Left kidney (tissue), 8 donors: ENCODE measurements at places on chromosomes 11 and 22. TPM values are rescaled to one million over a fixed set of nuclear protein-coding genes. Genes with fewer than 3 reads are reported as not detected.

The TIMP3 gene
- 121 TPM for polyA plus RNA-seq

The MMP11 gene
- 13.3 TPM for polyA plus RNA-seq

The KDM4E gene
- 0.47 TPM for polyA plus RNA-seq

The OR8D4 gene
- polyA plus RNA-seq = not detected

The CELF1 gene
- 136 TPM for polyA plus RNA-seq

GRCh38 chr11:72831521-72832300 lies 17.5 kb downstream of the ATG16L2 start:
- peak; percentile 74 for DNase-seq

DNA sequence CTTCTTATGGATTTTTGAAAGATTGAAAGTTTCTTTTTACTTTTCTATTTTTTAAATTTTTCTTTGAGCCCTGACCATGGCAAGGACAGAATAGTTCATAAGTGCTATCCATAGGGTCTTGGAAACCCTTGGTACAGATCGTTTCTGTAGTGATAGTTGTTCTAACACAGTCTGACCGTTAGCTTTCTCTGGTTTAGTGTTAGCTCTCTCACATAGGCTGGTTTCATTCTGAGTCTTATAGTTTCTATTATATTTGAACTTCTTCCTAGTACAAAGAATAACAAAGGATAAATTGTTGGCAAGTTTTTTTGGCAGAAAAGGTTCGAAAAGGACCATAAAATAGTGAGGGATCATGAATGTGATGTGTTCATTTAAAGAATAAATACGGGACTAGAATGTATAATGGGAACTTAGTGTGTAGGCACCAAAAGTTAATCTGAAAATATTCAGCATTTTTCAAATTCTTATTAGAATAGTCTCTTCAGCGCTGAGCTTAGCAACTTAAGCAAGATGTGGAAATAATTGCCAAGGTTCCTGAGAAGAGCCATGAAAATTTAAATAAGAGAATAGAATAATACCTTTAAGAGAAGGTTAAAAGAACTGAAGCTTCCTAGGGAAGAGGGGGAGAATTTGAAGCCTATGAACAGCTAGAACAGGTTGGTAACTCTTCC lies 24.1 kb downstream of the FDX1 start:
- DNase-seq = no peak

- DNase-seq = no peak
Measured at GRCh38 chr22:44049486-44050231, 25.6 kb downstream of the PARVB start.

DNA sequence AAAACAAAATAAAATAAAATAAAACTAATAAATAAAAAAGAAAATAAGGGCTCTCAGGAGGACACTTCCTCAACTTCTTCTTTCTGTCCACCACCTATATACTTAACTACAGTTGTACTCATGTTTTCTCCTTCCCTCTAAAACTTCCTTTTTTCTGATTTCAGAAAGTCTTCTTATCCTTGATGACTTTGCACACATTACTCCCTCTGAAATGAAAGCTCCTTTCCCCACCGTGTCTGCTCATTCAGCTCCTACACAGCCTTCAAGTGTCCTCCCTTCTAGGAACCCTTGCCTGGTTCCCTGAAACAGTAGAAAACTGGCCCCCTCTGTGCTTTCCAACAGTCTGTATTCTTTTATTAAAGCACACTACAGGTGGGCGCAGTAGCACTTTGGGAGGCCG lies 18.3 kb upstream of the DDX17 start:
- no peak for DNase-seq

DNA sequence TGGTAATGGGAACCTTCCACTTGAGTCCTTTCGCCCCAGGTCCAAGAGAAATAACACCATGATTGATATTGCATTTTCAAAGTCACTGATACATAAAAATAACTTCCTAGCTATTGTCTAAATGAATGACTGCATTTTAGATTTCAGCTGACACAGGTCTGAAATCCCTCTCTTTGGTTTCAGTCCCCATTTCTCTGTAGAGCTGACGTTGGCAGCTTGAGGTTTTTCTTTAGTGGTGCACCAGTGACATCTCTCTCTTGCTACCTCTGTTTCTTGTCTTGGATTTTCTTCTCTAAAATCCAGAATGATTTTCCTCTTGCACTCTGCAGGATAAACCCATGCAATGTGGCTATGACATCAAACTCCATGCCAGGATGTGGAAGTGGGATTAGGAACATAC lies 31.7 kb upstream of the SORL1 start:
- no peak for DNase-seq

DNA sequence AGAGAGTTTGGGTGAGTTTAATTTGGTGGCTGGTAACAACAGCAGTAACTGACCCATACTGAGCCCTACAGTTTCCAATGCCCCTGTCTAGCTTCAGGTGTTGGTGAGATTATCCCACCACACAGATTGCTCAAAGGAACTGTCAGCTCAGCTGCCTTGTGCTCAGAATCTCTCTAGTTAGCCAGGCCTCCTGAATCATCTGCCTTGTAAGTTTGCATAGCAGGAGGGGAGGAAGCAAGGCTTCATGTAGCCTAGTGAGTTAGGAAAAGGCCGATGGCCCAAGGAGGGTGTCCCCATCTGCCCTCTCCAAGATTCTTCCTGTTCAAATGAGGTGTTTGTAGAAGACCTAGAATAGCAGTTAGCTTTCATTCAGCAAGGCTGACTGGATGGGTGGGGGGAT lies 74.3 kb downstream of the MICAL2 start:
- no peak for DNase-seq

- DNase-seq = no peak
Measured at GRCh38 chr11:91986218-91986617, 238.4 kb upstream of the FAT3 start.

GRCh38 chr22:50436015-50436830 lies 38.6 kb downstream of the SBF1 start:
- no peak for DNase-seq

- no peak for DNase-seq
Measured at GRCh38 chr22:50730013-50730891, 7.8 kb upstream of the ACR start.

DNA sequence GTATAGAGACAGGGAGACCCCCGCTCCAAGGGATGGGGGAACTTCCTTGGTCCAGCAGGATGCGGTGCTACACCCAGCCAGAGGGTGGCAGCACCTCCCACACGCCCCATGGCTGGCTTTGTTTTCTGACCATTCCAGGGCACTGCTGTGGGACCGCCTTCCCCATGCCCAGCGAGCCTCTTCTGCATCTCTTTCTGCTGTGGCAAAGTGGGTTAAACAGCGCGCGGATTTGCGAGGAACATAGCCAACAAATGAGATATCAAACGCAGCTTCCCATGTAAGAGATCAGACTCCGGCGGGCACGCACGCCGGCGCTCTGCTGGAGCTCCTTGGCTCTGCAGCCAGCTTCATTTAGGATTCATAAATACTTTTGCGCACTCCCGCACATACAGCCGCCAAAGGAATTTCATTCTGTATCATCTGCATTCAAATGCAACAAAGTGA lies 485.8 kb upstream of the CADM1 start:
- DNase-seq = no peak

- peak; percentile 49 for DNase-seq
Measured at GRCh38 chr22:39655831-39656230, 85.3 kb downstream of the CACNA1I start.

DNA sequence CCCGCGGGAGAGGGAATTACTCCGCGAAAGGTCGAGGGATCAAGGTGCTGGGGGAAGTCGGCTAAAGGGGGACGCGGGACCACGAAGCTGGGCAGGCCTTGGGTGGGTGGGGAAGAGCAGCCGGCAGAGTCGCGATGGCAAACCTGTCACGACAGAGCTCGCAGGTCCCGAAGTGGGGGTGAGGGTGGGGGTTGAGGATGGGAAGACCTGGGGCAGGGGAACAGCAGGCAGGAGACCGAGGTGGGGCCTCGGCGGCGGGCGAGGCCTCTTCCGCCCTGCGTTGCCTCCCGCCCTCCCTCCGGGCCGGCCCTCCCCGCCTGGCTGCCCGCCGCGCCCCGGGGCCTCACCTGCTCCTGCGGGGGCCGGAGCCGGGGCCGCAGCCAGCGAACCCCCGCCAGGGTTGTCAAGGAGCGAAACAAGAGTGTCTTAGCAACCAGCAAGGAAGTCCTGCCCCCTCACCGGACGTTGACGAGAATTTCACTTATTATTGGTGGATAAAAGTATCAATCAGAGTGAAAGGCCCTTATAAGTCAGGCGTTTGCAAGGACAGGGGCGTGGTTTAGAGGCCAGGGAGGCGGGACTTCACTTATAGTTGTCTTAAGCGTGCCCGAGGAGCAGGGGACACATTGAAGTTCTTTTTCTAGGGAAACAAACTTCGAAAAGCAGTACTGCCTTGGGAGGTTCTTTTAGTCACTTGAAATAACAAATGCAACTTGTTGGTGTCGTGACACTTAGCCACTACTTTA lies at the start of gene DNAL4:
Gene DNAL4 (minus strand): TSS at position 423 of the 746 bp plus-strand sequence. CDS start 11,412 bp downstream, outside the sequence.
- DNase-seq = peak; percentile 99

DNA sequence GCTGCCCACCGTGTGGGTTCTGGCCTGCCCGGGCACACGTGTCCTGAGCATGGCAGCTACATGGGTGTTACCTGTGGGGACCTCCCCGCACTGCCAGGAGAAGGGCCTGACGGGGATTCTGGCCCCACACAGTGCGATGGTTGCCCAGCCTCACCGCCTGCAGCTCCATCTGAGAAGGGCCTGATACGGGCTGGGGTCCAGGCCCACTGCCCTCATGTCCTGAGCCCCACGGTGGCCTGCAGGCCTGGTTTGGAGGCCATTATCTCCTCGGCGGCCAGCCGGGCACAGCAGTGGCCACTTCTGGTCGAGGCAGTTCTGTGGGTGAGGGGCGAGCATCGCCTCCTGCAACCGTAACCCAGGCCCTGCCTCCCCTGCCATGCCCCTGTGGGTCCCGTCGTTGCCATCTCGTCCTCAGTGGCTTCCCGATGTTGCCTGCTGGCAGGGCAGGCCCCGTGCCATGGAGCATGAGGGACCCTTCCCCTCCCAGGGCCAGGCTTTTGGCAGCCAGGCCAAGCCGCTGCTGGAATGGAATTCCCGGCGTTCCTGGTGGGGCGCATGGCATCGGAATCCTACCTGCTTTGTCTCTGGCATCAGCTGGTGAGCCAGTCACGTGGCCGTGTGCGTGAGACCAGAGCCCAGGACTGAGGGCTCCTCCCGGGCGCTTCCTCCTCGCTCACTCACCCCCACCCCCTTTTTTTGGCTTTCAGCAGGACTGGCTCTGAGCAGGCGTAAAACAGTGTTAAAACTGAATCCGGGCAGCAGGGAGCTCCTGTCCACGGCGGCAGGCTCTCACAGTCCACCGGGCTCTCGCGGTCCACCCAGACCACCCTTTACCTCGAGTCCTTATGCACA lies 71.9 kb upstream of the PPARA start:
- no peak for DNase-seq

- DNase-seq = no peak
Measured at GRCh38 chr11:70066136-70066520, 12.0 kb upstream of the ANO1 start.

DNA sequence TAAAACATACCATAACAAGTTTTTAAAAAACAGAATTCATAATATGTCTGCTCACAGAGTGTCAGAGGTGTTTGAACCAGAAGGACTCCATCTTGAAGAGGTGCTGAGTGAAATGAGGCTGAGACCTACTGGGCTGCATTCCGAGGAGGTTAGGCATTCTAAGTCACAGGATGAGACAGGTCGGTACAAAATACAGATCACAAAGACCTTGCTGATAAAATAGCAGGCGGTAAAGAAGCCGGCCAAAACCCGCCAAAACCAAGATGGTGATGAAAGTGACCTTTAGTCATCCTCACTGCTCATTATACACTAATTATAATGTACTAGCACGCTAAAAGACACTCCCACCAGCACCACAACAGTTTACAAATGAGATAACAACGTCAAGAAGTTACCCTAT lies 116.4 kb downstream of the ARHGAP32 start:
- no peak for DNase-seq

DNA sequence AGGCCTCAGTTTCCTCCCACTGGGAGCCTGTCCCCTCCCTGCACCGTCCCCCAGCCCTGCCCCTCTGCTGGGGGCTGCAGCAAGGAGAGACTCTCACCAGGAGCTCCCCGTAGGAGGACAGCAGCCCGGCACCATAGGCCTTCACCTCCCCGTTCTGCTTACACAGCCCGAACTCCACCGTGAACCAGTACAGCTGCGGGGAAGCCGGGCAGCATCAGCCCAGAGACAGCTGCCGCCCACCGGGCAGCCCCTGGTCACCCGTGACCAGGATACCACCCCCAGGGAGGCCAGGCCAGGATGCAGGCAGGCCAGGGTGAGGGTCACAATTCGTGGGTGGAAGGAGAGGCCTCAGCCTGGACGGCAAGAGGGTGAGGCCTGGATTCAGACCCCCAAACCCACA lies 4.6 kb upstream of the INS start:
- DNase-seq = no peak

DNA sequence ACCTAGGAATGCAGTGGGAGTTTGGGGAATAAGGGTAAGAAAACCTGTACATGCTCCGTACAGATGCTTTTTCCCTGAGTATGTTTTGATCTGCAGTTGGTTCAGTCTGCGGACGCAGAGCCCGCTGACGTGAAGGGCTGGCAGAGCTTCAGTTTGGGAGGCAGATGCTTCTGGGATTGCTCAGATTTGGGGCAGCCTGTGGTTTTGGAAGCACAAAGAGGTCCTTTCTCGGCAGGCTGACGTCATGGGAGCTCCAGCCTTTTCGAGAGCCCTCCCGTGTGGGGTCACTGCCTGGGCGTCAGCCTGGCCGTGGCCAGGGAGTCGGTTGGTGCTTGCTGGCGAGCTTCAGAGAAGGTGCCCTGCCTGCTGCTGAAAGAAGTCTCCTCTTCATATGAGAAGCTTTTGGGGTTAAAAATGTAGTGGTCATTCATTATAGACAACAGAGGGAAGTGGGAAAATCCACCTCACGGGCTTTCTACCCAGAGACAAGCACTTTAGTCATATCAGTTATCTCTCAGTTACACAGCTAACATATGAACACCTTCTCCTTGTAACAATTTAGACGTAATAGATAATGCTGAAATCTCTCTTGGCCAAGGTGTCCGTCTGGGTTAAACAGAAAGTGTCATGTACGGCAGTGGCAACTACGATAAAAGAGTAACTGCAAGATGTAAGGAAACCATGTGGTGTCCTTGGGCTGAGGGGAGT lies 26.8 kb downstream of the TPCN2 start:
- no peak for DNase-seq

- no peak for DNase-seq
Measured at GRCh38 chr11:97048481-97048880, 658.7 kb downstream of the JRKL start.

- no peak for DNase-seq
Measured at GRCh38 chr11:2570841-2571597, 126.2 kb downstream of the KCNQ1 start.

GRCh38 chr11:46015941-46016340 lies 93.5 kb downstream of the LARGE2 start:
- DNase-seq = no peak
